ENCODE measurements at places on chromosomes 5 and 9. TPM values are rescaled to one million over a fixed set of nuclear protein-coding genes. Genes with fewer than 3 reads are reported as not detected.

Gene CDH10
- total RNA-seq, result 0.05 TPM

DNA sequence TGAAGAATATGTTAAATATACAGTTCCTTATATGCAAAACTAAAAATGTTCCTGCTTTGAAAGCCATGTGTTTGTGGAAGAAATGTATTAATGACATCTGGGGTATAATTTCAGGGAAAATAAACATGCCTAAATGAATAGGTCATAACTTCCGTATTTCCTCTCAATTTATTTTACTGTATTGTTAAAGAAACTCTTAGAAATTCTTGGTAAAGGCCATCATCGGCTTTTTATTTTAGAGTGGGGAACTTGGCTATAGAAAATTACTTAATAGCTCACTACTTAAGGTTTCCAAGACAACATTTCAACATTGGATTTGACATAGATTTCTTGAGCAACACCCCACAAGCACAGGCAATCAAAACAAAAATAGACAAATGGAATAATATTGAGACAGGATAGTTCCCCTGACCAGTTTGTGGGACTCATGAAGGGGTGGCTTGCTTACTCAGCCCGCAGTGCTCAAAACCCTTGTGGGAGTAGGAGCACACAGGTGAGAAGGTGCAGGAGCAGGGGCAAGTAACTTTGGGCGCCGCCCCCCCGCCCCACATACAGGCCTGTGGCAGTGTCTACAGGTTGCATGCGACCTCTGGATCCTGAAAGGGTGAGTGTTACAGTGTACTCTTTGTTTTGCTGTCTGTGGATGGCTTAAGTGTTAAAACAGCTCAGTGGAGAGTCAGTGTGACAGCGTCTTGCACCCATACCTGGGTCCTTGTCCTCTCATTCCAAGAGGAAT lies 891.4 kb upstream of the C9orf72 start:
- no peak for DNase-seq

- no peak for DNase-seq
Measured at GRCh38 chr5:82828211-82828610, 249.0 kb downstream of the TMEM167A start.

Gene BARX1
- 0.14 TPM for total RNA-seq

- DNase-seq, result peak; percentile 6
Measured at GRCh38 chr5:74326571-74327338, 313.8 kb downstream of the ENC1 start.

DNA sequence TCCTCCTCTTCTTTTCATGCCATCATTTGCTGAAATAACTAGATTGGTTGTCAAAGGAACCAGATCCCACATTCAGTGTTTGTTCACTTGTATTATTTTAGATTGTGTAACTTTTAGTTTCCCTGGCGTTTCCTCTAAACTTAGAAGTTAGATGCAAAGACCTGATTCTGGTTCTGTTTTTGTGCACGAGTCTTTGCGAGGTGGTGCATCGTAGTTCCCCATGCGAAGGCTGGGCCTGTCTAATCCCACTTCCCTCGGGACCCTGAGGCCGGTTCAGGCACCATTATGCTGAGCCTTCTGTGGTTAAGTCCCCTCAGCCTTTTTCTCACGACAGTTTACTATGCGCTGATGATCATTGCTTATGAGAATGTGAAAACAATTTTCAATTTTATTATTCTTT lies 219.1 kb upstream of the OTULINL start:
- DNase-seq, result no peak

DNA sequence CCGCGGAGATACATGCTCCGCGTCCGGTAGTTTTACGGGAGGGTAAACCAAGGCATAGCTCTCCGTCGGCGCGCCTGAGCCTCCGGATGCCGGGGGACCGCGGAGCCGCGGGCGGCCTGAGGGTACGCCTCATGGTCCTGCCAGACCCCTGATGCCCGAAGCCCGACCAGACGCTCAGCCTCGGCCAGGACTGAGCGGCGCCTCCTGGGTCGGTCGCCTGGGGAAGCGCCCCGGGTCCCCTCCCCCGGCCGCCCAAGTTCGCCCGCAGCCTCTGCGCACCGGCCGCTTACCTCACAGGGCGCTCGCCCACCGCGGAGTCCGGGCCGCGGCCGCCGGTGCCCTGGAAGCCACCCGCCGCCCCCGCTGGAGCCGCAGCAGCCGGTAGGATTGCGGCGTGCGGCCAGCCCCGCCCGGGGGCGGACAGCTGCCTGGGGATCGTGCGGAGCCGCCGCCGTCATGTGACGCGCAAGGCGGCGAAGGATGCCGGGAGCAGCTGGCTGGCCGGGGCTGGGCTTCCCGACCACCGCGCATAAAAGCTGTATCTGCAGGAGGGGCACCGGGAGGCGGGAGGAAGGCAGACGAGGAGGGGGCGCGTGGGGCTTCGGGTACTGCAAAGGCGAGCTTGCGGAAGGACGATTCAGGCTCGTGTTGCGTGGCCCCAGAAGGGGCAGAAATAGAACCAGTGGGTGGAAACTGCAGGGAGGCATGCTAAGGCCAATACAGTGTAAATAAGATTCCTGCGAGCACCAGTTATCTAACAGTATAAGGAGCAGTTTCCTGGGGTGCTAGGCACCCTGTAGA lies at the start of gene FBXO10:
FBXO10 (minus strand) TSS at position 460 of the 801 bp plus-strand sequence. CDS start 34,612 bp downstream, outside the sequence.
- peak; percentile 38 for DNase-seq

- no peak for DNase-seq
Measured at GRCh38 chr5:90347462-90347861, 62.1 kb downstream of the CETN3 start.

Gene SOX30
- total RNA-seq, result 0.24 TPM

Gene TLR4
- total RNA-seq, result 8.5 TPM
